ENCODE measurements at places on chromosomes 16 and 17.
A peak's percentile ranks its signal among the peaks of the same experiment; 100 is the strongest.

DNA sequence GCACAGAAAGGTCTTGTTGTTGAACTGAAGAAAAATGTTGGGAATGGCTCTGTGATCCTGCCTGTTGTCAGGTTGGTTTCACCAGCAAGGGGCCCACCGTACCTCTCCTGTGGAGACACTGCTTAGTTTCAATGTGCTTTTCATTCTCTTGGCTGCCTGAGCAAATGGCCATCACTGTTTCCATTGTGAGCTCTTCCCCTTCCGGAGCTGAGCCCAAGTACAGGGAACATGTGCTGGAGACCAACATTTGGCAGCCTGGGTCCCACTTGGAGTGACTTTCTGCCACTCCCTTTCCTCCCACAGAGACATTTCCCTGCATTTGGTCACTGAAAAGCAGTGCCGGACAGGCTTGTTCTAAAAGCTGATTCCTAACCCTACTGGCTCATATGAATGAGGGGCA lies 23.1 kb downstream of the GABARAPL2 start:
- DNase-seq, result no peak

GRCh38 chr17:53792997-53793396 lies 29.7 kb upstream of the KIF2B start:
- DNase-seq, result no peak

- DNase-seq, result no peak
Measured at GRCh38 chr17:82329683-82330321, 3.8 kb downstream of the SECTM1 start.

DNA sequence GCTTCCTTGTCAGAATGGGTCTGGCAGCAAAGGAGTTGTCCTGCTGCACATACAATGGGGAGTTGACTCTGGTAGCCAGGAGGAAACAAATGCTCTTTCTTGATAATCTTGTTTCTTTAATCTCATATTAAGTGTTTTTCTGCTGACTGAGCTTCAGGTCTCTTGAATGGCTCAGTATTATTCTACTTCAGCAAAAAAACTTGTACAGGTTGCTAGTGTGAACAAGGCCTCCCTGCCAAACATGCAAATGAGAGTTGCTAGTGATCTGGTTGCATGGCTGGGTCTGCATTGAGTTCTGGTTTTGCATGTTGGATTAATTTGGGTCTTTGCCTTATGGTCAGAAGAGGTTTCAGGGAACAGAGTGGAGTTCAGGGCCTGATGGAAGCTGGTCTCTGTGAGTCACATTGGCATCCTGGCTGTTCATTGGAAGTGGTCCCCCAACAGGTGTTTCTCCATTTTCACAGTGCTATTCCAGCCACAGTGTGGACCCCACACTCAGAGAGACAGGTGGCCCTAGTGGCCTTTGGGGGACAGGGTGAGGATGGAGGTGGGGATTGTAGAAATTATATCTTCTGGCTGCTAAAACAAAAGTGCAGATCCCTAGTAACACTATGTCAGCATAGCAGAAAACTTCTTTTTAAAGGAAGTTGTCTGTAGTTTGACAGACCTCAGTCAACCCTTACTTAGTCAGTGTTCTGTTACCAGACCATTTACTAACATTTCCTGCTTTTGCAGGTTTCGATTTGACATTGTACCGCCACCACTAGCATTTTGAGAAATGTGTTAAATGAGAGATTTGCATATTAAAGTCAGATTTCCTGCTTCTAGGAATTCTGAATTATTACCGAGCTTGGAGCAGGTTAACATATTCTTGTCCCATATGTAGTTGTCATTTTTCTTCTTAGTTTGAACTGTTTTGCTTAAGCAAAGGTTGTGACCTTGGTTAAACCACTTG lies 47.1 kb downstream of the EPN2 start:
- DNase-seq, result no peak

- no peak for DNase-seq
Measured at GRCh38 chr17:74803388-74803930, 27.3 kb upstream of the NAT9 start.

DNA sequence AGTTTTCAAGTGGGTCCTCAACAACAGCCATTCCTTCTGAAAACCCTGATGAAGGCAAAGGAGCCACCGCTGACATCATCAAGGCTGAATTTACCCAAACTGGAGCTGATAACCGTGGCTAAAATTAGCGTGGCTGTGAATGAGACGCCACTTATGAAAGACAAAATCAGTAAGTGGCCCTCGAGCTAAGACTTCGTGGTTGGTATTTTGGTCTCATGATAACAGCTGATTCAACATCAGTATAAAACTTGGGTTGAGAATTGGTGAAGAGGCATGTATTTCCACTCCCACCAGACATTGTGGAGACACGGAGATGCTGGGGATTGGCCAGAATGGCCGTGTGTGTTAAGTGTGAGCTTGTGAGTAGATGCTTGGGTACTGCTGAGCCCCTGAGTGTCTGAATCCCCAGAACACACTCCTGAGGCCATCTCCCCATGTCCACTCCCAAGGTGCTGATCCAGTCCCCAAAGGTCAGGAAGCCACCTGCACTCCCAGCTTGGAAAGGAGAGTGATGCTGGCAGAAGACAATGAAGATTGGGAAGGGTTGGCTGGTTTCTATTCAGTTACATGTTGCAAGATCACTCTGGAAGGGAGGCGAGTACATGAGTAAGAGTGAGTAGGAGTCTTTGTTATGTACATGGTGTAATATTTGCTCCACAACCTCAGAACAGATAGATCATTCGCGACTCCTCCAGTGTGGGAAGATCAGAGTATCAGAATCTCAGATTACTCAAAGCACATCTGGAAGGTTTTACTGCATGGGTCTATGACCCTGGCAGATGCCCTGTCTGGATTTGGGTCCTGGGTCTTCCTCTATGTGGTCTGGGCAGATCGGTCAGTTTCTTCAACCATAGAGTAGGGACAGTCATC lies 207.7 kb downstream of the HS3ST3A1 start:
- no peak for DNase-seq

GRCh38 chr17:43521389-43521788 lies 24.8 kb downstream of the ETV4 start:
- no peak for DNase-seq

- DNase-seq, result no peak
Measured at GRCh38 chr17:69326377-69327059, 415 bp downstream of the ABCA5 start.

- no peak for DNase-seq
Measured at GRCh38 chr16:65767125-65767524, 599.4 kb upstream of the CDH5 start.

DNA sequence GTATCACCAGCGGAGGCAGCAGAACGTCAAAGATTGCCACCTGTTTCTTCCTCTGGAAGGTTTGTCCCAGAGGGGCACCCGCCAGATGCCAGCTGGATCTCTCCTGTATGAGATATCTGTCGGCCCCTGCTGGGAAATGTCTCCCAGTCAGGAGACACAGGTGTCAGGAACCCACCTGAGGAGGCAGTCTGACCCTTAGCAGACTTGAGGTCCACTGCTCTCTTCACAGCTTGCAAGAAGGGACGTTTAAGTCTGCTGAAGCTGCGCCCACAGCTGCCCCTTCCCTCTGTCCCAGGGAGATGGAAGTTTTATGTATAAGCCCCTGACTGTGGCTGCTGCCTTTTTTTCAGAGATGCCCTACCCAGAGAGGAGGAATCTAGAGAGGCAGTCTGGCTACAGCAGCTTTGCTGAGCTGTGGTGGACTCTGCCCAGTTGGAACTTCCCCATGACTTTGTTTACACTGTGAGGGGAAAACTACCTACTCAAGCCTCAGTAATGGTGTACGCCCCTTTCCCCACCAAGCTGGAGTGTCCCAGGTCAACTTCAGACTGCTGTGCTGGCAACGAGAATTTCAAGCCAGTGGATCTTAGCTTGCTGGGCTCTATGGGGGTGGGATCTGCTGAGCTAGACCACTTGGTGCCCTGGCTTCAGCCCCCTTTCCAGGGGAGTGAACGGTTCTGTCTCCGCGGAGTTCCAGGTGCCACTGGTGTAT lies 92.9 kb downstream of the PHKB start:
- no peak for DNase-seq

DNA sequence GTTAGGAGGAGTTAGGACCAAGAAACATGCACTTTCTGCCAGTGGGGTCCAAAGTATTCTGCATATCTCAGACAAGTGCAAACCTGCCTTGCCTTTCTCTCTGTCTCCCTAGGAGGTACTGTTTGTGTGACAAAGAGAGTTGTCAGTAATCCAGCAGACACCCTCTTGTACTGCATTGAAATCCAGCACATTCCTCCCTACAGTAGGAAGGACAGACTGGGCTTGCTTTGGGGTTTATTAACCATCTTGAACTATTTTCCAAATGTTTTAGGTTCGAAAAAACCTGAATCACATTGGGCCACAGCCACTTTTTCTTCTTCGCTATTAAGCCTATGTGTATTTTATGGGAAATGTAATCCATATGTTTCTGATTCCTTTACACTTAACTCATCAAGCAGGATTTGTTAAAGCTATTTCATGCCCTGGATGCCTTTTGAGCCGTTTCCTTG lies 204.2 kb upstream of the KCNJ16 start:
- no peak for DNase-seq

GRCh38 chr17:79991140-79991923 lies 44.3 kb downstream of the TBC1D16 start:
- DNase-seq, result peak; percentile 68

DNA sequence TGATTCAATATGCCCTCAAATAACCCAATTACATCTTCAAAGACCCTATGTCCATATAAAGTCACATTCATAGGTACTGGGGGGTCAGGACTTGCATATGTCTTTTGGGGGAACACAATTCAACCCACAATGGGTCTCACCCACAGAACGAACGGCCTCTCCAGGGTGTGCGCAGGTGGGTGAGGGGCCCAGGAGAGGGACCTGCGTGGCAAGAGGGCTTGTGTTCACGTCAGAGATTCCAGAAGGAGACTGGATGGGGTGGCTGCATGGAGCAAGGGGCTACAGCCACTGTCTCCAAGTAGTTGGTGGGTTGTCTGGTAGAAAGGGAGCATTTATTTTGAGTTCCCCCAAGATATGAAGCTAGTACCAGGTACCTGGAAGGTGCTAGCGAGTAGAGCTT lies 212.2 kb downstream of the SEC14L1 start:
- DNase-seq, result no peak

GRCh38 chr17:39027455-39028035 lies 60.3 kb upstream of the FBXO47 start:
- DNase-seq, result no peak

DNA sequence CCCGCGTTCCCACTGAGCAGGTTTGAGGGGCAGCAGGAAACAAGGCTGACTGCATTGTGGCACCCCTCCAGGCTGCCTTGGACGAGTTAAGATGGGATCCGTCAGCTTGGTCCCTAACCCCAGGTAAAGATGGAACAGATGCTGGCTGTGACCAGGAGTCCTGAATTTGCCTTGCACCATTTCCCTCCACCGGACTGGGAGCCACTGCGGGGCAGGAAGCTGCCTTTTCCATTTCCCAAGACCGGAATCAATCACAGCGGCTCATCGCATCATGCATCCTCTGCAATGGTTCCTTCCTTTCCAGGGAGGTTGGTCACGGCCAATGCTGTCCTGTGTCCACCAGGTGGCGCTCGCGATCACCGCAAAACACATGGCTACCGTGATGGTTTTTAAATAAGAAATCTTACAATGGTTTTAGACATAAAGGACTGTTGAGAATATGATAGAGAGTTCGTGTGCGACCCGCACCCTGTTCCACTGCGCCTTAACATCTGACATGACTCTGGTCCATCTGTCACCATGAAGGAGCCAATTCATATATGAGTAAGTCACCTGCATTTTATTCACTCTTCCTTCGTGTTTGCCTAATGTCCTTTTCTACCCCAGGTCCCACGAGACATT lies 6.8 kb upstream of the MEAK7 start:
- DNase-seq, result peak; percentile 67

DNA sequence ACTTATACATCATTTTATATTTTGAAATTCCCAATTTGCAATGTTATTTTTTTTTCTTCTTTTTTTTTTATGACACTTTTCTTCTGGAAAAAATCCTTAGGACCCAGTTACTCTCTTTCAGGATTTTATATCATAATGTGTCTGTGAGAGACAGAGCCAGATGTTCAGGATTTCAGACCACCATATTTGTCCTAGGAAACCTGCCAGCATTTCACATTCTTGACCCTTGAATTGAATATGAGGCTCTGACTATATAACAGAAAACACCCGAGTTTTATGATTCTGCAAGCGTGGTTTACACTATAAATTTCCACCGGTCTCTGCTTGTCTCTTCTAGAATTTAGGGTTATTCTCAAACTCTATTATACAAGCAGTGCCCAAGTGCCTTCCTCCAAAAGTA lies 621.0 kb downstream of the WWOX start:
- DNase-seq, result no peak

GRCh38 chr17:69561462-69561861 lies 147.0 kb downstream of the MAP2K6 start:
- DNase-seq, result no peak

DNA sequence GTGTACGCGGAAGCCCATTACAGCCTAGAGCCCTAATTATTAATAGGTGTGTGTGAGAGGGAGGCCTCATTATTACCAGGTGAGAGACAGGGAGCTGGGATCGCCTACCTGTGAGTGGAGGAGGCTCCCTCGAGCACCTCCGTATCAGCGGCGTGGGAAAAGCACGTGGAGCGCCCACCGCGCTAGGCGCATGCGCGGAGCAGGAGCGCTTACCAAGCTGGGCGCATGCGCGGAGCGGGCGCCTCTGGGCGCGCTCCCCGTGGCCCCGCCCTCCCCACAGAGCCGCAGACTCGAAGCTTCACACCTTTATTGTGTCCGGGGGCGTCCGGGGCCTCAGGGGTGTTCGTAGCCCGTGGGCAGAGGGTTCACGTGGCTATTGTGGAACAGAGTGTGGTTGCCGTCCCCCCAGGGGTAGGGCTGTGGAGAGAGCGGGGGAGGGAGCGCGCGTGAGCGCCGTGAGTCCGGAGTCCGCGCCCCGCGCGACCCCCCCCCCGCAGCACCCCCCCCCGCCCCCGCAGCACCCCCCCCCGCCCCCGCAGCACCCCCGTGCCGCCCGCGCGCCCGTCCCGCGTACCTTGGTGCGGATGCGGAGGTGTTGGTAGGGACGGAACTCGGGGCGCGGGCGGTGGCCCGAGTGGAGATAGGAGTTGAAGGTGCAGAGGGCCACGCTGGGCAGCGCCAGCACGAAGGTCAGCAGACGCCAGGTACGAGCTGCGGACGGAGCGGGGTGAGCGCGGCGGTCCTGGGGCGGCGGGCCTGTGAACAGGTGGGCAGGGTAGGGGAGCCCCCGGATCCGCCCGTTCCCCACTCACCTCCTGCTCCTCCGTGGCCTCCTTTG lies 500 bp downstream of the COX6A2 start:
- DNase-seq, result peak; percentile 42

Measured in stimulated activated CD8-positive, alpha-beta memory T cell treated with anti-CD3 and anti-CD28 coated beads, Interleukin-2, amount 100 ng/mL, for 1 hour (primary cell).